GM12892 (cell line): ENCODE measurements at places on chromosomes 7 and 10.

- no peak for DNase-seq
Observed at GRCh38 chr10:68423522-68423921, 16.4 kb upstream of the RUFY2 start.

DNA sequence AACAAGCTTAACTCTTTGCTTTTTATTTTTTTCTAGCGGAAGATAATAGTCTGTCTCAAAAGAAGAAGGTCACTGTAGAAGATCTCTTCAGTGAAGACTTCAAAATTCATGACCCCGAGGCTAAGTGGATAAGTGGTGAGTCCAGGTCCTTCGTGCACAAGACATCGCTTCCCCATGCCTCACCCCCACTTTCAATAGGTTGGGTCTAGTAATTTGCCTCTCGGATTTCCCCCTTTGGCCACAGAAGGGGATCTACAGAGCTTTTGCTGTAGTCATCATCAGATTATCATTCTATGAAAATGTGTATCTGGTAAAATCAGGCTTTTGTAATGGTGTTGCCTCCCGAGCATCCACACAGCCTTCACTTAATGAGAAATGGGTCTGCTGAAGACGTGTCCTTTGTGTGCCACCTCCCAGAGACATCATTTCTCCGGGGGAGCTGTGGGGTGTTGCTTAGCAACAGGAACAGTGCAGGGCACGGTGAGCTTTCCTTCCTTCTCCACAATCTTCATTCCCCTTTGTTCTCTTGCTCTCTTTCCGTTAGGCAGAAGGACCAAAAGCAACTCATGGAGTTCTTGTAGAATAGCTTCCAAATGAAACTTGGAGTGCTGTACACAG, 422.8 kb downstream of the DPP6 start:
- no peak for DNase-seq

- no peak for DNase-seq
Observed at GRCh38 chr7:116316838-116317628, 106.7 kb downstream of the TES start.

DNA sequence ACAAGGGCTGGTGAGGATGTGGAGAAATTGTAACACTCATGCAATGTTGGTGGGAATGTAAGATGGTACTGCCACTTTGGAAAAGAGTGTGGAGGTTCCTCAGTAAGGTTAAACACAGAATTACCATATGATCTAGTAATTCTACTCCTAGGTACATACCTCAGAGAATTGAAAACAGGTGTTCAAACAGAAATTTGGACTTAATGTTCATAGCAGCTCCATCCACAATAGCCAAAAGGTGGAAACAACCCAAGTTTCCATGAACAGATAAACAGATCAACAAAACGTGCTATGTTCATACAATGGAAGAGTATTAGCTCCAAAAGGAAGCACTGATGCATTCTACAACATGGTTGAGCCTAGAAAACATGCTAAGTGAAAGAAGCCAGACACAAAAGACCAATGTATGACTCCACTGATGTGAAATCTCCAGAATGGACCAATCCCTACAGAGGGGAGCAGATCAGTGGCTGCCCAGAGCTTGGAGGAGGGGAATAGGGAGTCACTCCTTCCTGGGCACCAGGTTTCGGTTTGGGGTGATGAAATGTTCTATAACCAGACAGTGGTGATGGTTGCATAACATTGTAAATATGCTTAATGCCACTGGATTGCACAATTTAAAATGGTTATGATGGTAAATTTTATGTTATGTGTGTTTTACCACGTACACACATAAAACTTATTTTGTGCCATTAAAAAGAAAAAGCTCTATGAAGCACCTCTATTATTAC, 5.7 kb upstream of the WDR86 start:
- no peak for DNase-seq

DNA sequence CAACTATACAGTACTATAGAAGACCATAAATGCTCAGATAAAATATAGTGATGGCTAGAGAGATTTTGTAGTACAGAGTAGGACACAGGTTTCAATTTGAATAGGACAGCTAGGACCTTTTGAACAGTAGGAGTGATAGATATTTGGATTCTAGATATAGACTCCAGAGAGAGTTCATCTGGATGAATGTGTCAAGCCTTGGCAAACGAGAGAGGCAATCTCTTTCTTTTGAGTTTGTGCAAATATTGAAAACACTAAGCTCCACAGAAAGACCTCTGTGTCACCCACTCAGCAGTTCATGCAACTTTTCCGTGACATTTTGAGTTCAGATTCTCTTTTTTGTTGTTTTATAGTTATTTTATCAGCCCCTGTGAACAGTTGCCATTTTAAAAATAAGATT, 834.3 kb upstream of the COBL start:
- DNase-seq: no peak
